ENCODE measurements at places on chromosomes 13 and 19.

DNA sequence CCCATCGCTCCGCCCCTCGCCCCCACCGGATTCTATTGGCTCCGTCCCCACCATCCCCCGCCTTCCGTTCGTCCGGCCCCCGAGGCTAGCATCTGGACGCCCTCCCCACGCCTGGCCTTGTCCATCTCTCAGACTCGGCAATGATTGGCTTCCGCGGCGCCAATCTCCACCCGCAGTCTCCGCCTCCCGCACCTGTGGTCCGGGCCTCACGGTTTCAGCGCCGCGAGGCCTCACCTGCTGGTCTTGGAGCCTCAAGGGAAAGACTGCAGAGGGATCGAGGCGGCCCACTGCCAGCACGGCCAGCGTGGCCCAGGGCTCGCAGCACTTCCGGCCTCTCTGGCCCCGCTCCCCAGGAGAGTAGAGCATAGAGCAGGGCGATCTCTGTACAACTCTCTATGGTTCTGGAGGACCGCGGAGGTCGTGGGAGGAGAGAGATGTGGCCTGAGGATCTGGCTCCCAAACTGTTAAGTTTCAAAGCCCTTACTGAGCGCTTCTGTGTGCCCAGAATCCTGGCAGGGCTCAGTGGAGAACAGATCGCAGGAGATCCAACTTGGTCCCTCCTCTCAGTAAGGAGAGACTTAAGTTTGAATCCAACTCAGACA is at the start of gene ERCC1:
TSS of gene ERCC1 (minus strand) at position 329 of the 602 bp plus-strand sequence. CDS start 543 bp downstream, outside the sequence.
- DNase-seq, result peak; percentile 97

DNA sequence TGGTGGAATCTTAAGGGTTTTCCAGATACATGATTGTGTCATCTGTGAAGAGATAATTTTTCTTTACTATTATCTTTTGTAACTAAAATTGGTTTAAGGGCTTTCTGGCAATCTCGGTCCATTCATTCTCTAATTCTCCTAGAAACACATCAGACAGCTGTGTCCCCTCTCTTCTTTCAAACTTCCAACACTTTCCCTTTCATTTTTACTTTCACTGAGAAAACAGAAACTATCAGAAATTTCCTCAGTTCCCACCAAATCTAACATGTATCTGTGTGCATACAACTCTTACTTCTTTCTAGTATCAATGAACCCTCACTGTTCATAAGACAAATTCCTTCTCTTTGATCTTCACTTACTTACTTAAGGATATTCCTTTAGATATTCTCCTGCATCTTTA is 40.2 kb downstream of the KCNRG start:
- DNase-seq, result no peak

DNA sequence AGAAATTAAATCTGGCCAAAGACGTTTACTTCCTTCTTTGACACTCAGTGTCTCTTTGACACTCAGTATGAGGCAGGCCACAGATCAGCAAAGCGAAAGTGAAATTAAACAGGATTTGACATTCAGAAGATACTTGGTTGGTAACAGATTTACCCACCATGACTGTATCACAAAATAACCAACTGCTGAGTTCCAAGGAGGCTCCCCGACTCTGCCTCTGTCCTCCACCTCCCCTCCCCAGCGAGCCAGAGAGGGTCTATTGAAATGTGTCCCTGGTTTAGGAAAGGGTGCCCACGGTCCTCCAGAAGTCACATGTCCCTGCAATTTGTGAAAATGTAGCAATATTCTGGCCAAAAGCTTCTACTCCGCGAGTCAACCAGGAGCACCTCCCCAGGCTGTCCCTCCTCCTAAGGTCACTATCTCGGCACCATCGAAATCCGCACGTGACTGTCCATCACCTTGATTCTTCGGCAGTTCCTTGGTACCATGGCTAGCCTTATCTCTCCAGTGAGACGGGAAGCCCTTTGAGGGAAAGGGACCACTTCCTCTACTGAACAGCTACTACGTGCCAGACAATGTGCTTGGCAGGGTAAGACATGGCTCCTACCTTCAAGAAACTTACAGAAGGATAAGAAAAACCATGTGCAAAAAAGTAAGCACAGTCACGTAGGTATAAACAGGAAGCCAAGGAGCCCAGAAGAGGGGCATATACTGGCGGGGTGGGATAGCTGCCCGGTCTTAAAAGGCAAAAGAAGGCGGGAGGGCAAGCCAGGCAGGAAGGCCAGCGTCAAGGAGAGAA is 1.5 kb downstream of the N4BP2L1 start:
- no peak for DNase-seq

DNA sequence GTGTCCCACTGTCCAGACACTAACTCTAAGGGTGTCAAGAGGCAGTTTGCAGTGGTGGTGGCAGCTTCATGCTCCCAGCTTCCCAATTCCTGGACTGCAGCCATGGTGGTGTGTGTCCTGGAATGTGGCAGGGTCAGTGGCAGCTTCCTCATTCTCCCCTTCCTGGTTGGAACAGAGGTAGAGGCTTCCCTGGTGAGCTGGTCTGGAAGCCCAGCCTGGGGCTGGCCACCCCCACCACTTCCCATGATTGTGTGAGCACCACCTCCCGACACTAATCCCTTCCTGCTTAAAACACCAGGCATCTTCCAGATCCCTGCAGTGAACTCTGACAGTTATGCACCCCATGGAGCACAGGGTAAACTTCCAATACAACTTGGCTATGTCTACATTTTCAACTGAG is 134.9 kb downstream of the RAP2A start:
- no peak for DNase-seq

- no peak for DNase-seq
Measured at GRCh38 chr13:34465423-34465922, 476.6 kb upstream of the NBEA start.

DNA sequence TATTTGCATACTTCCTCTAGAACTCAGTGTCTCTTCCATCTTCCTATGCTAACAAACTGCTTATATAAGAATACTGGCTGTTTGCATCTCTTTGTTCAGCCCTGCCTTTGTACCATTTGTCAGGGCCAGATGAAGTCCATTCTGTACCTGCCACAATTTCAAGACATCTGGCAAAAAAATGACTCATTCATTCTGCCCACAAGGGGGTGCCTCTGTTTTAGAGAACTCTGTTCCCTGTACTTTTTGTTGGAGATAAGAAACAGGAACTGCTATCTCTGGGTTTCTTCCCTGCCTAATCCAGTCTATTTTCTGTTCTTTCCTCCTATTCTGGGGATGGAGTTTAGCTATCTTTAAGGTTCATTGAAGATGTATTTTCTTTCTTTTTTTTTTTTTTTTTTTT is 23.0 kb downstream of the ZNF568 start:
- no peak for DNase-seq

DNA sequence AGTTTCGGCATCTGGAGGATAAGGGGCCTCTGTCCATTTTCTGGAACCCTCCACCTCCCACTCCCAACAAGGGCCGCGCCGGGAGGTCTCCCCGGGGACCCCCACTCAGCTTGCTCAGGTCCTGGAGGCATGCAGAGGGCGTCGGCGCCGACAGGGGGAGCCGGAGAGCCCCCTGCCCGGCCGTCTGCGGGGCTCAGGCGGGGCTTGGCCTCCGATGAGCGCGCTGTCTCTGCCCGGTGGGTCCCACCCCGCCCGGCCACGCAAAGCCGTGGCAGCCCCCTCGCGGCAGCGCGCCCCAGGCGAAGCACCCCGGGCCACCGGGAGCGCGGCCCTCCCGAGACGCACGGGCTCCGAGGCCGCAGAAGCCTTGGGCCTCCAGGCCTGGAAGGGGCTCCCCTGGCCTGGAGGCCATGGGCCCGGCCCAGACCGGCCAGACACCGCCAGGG is 149.7 kb upstream of the ZNF536 start:
- no peak for DNase-seq

- DNase-seq, result no peak
Measured at GRCh38 chr13:82115391-82115790, 1766.9 kb downstream of the SLITRK1 start.

DNA sequence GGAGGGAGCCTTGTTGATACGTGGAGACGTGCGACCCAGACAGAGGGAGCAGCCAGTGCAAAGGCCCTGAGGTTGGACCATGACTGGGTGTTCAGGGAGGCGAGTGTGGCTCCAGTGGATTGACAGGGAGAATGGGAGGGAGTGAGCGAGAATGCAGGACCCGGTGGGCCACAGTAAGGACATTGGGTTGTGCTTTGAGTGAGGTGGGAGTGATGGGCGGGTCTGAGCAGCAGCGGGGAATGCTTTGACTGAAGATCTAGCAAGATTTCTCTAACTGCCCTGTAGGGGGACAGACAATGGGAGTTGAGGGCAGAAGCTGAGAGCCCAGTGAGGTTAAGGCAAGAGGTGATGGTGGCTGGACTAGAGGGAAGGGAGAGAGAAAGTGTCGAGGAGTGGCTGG is 7.7 kb upstream of the NANOS2 start:
- no peak for DNase-seq

DNA sequence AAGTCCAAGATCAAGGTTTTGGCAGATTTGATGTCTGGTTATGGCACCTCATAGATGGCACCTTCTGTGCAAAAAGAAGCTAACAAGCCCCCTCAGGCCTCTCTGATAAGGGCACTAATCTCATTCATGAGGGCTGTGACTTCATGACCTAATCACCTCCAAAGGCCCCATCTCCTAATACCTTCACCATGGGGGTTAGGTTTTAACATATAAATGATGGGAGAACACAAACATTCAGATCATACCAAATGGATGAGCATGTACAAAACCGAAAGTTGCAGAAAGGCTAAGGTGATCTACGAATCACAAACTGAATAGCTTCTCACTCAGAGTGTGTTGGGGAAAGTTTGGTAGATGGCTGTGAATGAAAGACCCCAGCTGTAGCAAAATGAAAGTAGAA is 217.4 kb downstream of the TBC1D4 start:
- no peak for DNase-seq

- no peak for DNase-seq
Measured at GRCh38 chr13:100721885-100722512, 47.4 kb upstream of the TMTC4 start.

DNA sequence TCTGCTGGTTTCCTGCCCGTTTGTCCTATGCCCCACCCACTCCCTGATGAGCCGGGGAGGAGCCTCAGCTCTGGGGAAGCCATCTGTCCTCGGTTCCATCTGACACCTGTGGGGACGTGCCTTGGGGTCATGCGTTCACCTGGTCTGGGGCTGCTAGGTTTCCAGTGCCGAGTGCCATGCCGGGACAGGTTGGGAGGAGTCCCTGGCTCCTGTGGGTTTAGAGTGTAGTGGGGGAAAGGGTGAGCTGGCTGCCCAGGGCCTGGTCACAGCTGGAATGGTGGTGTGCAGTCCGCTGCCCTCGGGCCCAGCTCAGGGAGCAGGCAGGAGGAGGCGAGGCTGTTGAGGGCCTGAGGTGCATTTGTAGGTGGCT is 2.5 kb downstream of the KDM4B start:
- DNase-seq, result no peak

- DNase-seq, result no peak
Measured at GRCh38 chr19:1259876-1260748, 9.0 kb upstream of the CIRBP start.

- no peak for DNase-seq
Measured at GRCh38 chr13:94249512-94249911, 230.0 kb downstream of the DCT start.

DNA sequence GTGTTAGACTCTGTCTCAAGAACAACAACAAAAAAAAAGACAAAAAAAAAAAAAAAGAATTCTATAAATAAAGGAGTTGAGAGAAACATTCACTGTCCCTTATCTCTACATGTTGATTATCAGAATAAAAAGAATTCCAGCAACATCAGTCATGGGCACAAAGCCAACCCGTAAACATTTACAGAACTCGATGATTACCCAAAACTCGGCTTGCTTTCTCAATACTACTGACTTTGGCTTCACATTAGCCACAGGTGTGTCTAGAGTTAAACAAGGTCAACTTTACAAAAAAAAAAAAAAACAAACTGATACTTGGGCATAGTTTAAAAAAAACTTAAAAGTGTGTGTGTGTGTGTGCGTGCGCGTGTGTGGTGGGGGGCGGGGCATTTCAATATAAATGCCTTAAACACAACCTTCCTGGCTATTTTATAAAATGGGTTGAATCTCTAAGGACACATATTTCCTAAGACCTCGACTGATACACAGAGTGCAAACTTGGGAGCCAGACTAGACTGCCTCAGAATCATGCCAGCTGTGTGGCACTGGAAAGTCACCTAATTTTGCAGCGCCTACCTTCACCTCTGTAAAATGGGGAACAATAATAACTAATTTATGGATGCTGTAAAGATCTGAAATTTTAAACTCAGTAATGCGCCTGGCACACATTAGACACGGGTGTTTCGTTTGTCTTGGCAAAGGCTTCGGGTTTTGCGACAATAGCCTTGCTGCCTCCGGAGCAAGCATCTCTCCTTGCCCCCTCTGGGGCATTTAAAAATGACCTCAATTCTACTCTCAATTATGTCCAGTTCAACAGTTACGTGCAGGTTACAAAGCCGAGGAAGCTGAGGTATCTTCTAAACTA is 922 bp downstream of the EBPL start:
- no peak for DNase-seq

GRCh38 chr19:12891553-12892021 is 627 bp downstream of the GCDH start:
- DNase-seq, result no peak

DNA sequence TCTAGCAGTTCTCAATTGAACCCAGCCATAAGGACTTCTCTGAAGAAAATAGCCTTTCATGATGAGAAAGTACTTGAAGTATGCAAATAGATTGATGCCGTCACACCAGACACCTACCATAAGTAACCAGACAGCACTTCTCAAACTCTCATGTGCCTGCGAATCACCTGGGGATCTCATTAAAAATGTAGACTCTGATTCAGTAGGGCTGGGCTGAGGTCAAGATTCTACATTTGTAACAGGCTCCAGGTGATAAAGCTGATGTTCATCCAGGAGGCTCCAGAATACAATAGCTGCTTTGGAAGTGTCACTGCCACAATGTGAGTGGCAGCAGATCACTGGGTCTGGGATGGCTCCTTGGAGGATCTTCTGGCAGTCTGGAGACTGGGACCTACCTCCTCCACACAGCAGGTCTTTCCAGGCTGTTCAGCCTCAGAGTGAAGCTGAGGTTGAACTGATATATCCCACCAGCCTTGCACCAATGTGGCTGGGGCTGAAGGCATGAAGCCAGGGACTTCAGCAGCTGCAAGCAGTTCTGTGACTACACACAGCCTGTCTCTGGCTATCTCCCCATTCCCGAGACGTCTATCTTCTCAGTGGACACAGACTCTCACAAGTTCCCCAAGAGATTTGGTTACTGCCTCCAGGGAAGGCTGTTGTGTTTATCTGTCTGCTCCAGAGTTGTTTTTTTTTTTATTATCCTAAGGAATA is 9.1 kb downstream of the MBNL2 start:
- DNase-seq, result no peak

DNA sequence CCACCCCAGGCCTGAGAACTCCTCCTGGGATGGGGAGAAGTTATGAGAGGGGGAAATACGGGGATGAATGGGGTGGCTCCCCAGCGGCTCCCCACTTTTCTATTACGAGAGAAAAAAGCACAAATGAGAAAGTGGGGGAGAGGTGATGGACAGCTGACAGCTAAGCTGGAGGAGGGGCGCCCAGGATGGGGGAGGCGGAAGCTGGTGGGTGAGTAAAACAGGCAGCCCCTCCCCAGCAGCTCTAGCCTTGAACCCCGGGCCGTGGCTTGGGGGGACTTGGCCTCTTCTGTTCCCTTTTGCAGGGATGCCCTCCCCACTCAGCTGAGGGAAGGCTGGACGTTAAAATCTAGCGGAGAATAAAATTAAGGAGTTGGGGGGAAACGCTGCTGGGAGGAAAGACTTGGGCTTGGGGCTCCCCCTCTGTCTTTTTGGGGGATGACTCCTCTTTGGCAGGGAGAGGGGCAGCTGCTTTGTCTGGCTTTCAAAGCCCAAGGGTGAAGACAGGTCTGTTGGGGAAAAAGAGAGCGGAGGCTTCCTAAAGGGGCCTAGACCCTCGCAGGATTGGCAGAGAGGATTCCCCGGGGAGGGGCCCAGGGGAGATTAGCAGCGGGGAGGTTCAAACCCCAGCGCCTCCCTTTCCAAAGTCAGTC is 1.4 kb upstream of the SAMD1 start:
- no peak for DNase-seq

Measured in NCI-H774 (cell line).